ENCODE measurements at places on chromosomes 5 and 9.

DNA sequence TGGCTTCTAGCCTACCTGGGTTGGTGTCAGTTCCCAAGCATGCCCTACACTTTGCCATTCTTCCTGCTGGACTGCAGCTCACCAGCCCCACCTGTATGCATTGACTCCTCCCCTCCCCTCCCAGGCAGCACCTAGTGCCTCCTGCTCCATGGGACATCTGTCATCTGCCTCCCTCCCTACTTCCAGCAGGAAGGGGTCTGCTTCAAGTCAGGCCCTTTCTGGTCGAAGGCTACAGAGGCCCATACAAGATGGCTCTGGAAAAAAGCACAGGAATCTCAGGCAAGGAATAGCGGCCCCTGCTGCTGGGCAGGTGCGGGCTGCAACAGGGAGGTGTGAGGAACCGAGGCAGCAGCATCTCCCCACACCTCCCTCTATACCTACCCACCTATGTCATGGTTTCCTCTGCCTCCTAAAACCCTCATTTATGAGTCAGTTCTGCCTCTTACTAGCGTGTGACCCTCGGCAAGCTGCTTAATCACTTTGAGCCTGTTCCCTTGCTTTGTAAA, 19.7 kb downstream of the WWC1 start:
- no peak for DNase-seq

GRCh38 chr9:18705796-18706392, 231.9 kb downstream of the ADAMTSL1 start:
- DNase-seq, result no peak

GRCh38 chr5:1842004-1842819, 40.5 kb downstream of the IRX4 start:
- DNase-seq, result no peak

DNA sequence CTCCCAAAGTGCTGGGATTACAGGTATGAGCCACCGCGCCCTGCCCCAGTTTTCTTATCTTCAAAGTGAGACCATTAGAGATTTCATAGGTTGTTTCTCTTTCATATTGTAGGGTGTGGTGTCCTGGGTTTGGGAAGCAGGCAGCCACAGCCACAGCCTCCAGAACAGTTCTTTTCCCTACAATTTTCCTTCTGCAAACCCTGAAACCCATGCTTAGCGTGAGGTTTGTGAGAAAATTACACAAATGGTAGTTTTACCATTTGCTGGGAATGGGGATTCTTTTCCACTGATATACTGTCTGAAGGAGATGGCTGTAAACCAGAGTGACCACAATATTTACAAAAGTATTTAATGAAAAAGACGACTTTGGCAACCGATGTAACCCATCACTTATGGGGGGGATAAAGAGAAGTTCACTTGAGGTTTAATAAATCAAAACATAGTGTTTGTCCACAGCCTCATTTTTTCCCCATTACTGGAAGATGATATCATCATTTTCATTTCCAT, 26.7 kb upstream of the ECM2 start:
- DNase-seq, result no peak

DNA sequence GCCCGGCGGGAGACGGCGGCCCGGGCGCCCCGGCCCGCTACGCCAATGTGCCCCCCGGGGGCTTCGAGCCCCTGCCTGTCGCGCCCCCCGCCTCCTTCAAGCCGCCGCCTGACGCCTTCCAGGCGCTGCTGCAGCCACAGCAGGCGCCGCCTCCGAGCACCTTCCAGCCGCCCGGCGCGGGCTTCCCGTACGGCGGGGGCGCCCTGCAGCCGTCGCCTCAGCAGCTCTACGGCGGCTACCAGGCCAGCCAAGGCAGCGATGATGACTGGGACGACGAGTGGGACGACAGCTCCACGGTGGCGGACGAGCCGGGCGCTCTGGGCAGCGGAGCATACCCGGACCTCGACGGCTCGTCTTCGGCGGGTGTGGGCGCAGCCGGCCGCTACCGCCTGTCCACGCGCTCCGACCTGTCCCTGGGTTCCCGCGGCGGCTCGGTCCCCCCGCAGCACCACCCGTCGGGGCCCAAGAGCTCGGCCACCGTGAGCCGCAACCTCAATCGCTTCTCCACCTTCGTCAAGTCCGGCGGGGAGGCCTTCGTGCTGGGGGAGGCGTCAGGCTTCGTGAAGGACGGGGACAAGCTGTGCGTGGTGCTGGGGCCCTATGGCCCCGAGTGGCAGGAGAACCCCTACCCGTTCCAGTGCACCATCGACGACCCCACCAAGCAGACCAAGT, 723 bp downstream of the SNX18 start:
- peak; percentile 52 for DNase-seq

All from activated gamma-delta T cell treated with Interleukin-2 at 50 U/mL for 16 hours (primary cell).